Breast epithelium (tissue), 4 donors: ENCODE measurements at places on chromosomes 1 and 21. TPM values are rescaled to one million over a fixed set of nuclear protein-coding genes. Genes with fewer than 3 reads are reported as not detected.

DNA sequence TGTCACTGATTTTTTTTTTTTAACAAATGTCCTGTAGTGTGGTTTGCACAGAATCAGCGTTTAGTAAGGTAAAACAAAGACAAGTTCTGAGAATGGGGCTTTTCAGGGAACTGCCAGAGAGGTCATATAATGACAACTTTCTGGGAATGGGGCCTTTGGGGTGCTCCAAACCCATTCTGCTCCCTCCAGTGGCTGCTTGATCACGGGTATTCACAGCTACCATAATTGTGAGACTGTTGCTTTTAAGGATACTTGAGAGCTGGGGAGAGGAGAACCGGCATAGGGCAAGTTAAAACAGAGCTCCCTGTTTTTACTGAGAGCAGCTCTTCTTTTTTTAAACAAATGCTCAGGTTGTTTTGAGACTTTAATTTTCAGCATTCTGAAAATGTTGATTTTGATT is 48.2 kb downstream of the CYP2J2 start:
- DNase-seq: no peak

DNA sequence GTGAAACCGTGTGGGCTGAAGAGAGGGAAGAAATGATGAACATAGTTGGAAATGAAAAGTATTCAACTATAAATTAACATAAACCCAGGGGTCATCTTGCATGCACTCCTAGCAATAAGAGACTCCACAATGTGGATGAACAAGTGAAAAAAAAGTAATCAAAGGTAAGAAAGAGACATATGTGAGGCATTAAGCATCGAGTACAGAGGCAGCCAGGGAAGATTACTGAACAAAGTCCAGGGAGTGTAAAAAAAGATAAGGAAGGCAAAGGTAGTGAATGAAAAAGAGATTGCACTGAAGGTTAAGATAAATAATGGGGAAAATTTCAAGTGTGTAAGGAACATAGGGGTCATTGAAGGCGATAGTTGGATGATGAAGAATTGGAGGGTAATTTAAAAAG is 330.8 kb upstream of the PROX1 start:
- no peak for DNase-seq

DNA sequence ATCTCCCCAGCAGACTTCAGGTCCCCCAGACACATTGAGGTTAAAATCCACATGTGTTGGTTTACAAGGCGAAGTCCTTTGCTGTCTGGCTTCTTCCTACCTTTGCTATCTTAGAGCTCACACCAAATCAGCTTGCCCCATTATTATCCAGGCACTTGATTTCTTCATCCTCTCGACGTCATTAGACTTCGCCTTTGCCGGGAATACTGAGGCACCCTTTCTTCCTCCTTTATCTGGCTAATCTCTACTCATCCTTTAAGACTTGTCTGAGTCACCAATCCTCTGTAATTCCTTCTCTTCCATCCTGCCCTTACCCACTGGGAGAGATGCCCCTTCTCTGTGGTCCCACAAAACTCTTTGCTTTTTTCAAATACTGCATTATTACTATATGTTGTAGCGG is 9.2 kb upstream of the XCL2 start:
- no peak for DNase-seq

DNA sequence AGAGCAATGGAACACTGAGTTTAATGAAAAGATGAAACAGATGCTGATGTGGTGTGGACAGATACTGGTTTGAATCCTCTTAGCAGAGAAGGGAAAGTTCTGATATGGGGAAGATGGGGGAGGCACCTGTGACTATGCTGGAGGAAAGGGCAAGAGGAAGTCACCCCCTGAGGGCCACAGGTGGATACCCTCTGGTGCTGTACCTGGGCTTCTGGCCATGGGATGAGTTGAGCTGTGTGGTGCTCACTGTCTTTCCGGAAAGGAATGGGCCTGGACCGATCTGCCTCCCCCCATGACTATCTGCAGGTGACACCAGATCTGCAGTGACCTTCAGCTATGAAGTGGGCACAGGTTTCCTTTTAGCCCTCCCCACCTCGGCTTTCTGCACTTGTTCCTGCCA is 52.4 kb downstream of the IER5 start:
- no peak for DNase-seq

DNA sequence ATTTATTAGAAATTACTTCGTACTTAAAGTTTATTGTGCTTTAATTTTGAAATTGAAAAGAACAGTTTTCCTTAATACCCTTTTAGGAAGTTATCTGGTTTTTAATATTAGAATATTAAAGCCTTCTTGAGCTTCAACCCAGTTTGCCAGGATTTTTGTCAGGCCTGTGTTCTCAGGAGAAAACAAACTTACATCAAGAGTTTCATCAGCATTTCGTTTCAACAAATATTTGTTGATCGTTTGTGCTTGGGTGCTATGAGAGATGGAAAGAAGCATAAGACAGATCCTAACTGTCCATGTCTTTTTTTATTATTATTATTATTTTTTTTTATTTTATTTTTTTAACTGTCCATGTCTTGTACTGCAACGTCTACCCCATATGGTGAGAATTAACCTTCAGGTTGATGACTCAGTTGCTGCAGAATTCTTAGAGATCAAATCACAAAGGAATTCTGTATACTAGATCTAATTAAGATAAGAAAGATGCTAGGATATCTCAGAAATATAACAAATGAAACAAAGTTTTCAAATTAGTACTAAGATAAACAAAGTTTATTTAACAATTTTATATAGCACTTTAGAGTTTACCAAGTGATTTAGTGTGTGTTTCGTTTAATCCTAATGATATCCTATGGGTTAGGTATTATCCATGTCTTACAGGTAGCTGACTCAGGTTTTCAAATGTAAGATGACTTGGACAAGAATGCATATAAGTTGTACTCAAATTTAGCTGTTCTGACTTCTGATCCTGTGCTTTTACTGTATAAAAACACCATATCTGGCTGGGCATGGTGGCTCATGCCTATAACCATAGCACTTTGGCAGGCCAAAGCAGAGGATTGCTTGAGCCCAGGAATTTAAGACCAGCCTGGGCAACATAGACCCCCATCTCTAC is 14.3 kb downstream of the FBXO28 start:
- DNase-seq: no peak

DNA sequence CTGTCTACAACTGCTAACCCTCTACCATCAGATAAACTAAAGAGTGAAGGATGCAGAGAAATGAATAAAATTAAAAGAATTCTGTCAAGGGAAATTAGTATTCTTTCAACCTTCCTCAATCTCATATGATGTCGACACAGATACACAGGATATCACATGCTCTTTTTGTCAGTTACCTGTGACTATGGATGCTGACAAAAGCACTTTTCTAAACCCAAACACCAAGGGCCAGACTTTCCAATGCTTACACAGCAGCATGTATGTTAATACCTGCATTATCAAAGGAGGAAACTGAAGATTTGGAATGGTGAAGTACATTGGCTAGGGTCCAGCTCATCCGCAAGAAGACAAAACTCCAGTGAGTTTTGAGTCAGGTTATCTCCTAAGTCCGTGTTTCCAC is 294.0 kb downstream of the SMYD3 start:
- DNase-seq: no peak

GRCh38 chr1:76868154-76868882 is 1.0 kb downstream of the ST6GALNAC5 start:
- no peak for DNase-seq

FMO4 gene
- total RNA-seq: 7.7 TPM

- no peak for DNase-seq
Measured at GRCh38 chr1:204728456-204728855, 42.9 kb upstream of the LRRN2 start.

- peak; percentile 52 for DNase-seq
Measured at GRCh38 chr21:43812139-43812821, 22.9 kb downstream of the RRP1 start.

MORN1 gene
- 17.7 TPM for total RNA-seq

- peak; percentile 33 for DNase-seq
Measured at GRCh38 chr1:6004412-6005123, 12.3 kb upstream of the NPHP4 start.

- no peak for DNase-seq
Measured at GRCh38 chr1:226577401-226578180, 29.0 kb downstream of the STUM start.

LCE1B gene
- total RNA-seq: not detected
